T follicular helper cell (primary cell): ENCODE measurements at places on chromosomes 3 and 15.
A peak's percentile ranks its signal among the peaks of the same experiment; 100 is the strongest.

DNA sequence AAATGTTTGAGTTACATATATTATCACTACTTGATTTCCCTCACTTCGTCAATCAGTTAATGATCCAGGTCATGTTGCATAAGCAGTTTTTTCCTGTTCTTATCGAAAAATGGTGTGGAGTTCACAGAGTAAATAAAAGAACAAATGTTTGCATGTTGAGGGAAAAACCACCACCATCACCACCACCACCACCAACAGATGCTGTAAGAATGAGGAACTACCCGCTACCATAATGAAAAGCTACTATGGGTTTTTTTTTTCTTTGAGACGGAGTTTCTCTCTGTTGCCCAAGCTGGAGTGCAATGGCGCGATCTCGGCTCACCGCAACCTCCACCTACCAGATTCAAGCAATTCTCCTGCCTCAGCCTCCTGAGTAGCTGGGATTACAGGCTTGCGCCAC, 27.6 kb downstream of the RUBCN start:
- DNase-seq: no peak

- no peak for DNase-seq
These were observed 476.1 kb downstream of the EDEM1 start for GRCh38 chr3:5663601-5664000.

- DNase-seq: peak; percentile 34
These were observed at the start of gene SCN5A for GRCh38 chr3:38649500-38650247. TSS of gene SCN5A (minus strand) at chr3:38649687. CDS start at chr3:38633307, 16,380 bp downstream.

DNA sequence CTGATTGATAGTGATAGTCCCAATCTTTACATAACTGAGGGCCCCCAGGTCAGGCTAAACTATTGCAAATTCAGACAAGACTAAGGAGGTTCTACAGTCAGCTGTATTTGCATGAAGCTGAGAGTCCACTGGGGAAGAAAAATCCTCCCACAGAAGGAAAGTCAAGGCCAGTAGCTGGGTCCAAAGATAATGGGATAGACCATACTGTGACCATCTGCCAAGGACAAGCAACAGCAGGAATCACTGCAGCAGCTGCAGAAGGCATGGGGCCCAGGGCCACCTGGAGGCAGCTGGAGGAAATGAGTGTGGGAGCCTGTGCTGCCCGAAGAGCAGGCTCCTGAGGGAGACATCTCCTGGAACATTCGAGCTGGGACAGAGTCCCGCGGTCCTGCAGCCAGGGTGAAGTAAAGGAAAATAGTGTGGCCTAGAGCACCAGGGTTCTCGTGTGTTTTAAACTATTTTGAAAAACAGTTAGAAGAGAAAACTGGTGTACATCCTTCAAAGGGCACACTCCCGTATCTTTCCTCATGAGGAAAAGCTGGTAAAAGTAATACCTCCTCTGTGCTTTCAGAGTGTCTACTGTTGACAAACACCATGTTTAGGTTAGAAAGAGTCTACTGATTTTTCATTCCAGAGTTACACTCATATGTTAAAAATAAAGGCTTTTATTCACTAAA, 13.2 kb upstream of the TMEM212 start:
- no peak for DNase-seq

GRCh38 chr3:112802338-112802737, 44.3 kb downstream of the CD200R1L start:
- DNase-seq: no peak

- no peak for DNase-seq
These were observed 91.2 kb downstream of the RPLP1 start for GRCh38 chr15:69543681-69544364.

DNA sequence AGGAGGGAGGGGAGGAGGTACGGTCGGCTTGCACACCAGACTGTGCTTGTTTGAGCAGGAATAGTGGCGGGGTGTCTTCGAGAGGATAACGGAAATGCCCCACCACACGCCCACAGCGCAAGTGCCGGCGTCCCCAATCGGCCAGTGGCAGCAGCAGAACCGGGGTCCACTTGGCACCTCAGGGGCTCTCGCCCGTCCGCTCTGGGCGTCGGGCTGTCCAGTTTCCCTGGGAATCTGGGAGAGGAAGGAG, 53.7 kb downstream of the CCDC54 start:
- DNase-seq: no peak

GRCh38 chr15:92153620-92154019, 240.1 kb upstream of the ST8SIA2 start:
- no peak for DNase-seq
